Nucleus accumbens (tissue), 56 donors: ENCODE measurements at places on chromosomes 12 and 14.

DNA sequence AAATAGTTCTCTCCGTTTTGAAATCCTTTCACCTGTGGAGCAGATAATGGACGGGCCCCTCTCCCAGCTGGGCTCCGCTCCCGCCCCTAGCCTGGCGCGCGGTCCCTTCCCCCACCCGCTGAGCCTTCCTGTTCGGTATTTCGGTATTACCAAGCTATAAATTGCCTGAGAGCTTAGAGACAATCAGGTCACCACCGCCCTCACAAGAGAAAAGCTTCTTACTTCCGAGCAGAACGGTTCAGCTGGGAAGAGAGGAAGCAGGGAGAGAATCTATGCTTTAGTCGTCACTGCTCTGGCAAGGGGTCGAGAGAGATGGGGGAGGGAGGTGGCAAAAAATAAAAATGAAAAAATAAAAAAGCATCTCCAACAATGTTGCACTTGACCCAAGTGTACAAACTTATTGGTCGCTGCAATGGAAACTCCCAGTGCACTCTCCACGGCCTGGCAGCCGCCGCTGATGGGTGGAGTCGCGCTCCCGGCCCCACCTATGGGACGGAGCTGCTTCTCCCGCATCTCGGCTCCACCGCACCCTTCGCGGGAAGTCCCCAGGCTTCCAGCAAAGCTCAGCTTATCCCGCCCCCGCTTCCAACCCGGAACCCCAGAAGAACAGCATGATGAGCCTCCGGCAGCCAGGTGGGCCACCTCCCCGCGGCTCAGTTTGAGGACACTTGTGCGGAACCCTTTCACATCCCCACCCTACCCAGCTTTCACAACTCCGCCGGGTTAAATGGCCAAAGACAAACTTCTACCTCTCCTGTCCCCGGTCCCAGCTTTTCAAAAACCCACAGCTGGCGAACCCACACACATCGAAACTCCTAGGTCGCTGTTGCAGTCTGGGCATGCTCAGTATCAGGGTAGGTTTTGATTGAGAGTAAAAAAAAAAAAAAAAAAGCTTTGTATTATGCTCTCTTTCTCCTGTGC is 832 bp upstream of the SYT1 start:
- DNase-seq = peak; percentile 4

- DNase-seq = no peak
Observed at GRCh38 chr14:75847584-75847983, 134.2 kb downstream of the TGFB3 start.

DNA sequence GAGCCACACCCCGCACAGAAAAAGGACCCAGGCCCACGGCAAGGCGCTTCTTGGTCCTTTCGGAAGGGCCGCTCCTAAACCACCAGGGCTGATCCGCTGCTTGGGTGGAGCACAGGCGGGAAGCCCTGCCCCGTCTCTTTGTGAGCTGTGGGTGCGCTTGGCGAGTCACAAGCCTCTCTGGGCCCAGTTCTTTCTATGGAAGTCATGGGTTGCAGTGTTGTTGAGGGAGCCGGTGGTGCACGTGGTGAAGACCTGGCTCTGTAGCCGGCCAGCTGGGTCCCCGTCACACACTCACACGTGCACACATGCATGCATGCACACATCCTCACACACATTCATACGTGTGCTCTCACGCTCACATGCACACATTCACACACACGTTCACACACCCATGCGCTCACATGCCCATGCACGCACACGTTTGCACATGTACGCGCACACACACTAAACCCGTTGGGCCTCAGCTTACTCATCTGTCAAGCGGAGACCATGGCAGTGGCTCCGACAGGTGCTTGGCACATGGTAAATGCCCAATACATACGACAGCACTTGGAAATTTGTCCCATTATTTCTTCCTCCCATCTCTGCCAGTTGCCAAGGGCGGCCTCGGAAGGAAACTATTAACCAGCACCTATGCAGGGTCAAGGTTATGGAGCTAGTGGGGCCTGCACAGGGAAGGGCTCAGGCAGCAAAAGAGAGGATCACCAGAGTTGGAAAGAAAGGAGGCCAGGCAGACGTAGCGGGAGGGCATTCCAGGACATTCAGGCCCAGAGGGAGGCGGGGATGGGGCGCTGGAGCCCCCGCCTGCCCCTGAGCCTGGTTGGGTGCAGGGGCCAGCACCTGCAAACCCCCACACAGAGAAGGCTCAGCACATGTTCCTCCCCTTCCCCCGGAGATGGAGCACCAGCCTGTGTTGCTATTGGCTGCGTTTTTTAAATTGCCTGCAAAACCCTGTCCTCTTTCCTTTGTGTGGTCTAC is 96.9 kb downstream of the SETD3 start:
- no peak for DNase-seq

GRCh38 chr12:3086729-3087323 is 9.6 kb downstream of the TSPAN9 start:
- DNase-seq = no peak

GRCh38 chr12:93243689-93244513 is 133.8 kb upstream of the NUDT4 start:
- DNase-seq = no peak

GRCh38 chr12:114669401-114670290 is 14.3 kb downstream of the TBX3 start:
- no peak for DNase-seq

DNA sequence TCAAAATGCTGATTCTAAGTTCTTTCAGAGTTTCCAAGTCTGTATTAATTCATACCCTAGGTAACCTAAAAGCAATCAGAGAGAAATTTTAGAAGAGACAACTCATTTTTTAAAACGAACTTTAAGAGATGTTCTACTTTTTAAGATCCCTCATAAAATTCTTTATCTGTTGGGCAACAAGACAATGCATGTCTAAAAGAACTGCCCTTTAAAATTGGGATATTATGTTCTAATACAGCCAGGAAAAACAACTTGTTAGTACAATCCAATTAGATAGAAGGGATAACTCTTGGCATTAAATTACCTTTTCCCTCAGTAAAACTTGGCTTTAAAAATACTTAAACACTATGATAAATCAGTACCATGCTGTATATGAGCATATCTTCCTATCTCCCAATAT is 15.6 kb downstream of the DICER1 start:
- DNase-seq = no peak

- DNase-seq = no peak
Observed at GRCh38 chr14:79656496-79656895, 554.8 kb downstream of the DIO2 start.

DNA sequence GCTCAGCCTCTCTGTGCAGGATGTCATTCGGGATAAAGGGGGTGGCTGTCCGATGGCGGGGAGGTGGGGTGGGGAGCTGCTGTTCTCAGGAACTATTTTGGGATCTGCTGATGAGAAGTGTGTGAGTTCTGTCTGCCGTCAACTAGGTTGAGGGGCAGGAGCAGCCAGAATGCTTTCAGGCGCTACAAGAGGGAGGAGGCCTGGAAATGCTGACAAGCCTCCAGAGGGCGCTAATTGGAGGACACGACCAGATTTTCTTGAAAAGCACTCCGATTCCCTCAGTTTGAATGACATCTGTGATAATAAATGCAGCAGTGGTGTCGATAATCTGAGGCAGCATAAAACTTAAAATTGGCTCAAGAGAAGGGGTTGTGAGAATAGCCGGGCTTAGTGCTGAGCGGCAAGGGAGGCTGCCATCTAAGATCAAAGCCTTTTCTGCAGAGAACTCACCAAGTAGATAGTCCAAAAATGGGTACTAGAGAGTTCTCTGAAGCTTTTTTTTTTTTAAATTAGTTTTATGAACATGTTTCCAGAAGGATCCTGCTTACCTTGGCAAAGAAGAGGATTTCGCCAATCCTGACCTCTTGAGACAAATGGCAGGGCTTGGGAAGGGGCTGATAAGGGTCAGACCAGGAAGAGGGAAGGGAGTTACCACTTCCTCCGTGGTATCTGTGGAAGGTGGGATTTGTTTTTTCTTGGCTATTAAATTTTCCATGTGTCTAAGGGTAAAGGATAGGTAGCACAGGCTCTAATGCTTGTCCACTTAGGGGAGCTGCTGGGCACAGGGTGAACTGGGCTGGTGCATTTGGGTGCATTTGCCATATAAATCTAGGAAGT is 94.4 kb downstream of the CRACR2A start:
- DNase-seq = no peak

GRCh38 chr12:10364815-10365622 is 24.8 kb downstream of the KLRK1 start:
- peak; percentile 76 for DNase-seq

DNA sequence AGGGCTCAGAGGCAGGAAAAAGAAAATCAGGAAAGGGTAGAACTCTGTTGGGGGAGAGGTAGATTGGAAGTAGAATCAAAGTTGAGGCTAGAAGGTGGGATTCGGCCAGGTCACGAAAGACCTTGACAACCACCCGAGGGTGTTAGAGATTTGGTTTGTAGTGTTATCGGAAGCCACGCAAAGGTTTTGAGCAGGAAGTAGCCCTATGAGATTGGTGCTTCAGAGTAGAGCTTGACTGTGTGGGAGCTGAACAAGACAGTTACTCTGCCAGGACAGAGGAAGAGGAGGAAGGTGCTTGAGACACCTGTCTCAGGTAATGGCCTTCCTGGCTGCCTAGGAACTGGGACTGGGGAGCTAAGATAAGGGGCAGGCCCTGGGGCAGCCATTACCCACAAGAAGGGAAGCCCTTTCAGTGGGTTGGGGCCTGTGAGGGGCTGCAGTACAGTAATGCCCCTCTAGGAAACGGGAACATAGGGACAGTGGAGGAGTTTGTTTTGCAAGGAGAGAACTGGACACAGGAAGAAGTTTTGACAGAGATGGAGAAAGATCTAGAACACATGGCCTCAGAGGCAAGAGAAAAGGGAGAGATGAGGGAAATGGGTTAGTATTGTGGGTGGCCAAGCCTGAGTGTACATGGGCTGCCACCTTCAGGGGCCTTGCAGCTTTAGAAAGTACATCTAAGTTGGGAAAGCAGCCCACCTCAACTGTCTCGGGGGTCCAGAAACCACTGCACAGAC is 73.5 kb downstream of the RIN3 start:
- DNase-seq = no peak

GRCh38 chr12:55741931-55742680 is 816 bp upstream of the GDF11 start:
- no peak for DNase-seq

- DNase-seq = no peak
Observed at GRCh38 chr14:99127651-99128167, 144.3 kb downstream of the BCL11B start.

GRCh38 chr14:56247495-56248200 is 129.4 kb downstream of the PELI2 start:
- DNase-seq = no peak

DNA sequence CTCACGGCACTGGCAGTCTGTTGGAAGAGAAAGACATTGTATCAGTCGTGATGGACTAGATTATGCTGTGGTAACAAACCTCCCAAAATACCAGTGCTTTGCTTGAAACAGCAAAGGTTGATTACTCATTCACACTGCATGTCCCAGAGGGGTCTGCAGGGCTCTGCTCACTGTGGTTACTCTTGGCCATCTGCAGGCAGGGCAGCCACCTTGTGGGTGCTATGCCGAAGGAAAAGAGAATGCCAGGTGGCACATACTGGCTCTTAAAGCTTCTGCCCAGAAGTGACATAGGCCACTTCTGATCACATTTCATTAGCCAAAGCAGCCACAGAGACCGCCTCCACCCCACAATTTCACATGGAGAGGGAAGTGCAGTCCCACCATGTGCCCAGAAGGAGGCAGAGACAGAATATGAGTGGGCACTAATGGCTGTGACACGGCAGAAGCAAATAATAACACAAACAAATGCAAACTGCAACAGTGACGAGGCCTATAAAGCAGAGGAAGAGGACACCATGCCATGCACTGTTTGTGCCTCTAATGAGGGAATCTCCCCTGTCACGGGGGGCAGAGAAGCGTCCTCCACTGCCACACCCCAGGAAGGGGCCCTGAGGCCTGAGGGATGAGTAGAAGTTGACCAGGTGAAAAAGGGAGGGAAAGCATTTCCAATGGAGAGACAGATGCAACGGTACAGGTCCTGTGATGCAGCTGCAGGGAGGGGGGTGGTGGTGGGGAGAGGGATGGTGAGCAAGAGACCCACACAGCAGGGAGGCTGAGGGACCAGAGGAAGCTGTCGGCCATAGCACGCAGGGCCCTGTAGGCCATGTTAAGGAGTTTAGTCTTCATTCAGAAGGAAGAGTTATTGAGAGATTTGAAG is 51.7 kb upstream of the KICS2 start:
- no peak for DNase-seq

DNA sequence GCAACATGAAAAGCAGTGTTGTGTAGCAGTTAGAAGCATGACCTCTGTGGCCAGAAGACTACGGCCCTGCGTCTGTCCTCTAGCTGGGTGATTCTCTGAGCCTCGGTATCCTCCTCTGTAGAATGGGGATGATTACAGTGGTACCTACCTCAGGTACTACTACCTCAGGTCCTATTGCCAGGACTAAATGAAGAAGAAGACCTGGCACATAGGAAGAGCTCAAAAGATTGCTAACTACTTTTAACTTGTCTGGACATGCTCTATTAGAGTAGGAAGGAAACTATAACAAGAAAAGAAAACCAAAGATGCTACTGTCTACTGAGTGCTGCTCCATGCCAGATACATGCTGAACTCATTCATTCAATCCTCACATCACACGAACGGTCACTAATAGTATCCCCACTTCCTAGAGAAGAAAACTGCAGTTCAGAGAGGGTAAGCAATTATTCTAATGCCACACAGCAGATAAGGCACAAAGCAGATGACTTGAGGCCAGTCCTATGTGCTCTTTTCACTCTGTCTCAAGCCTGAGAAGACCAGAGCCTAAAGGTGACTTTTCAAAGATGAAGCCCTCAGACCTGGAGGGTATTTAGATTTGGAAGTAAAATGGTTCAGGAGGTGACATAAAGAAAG is 108.1 kb upstream of the HIF1A start:
- DNase-seq = no peak
